HFF-Myc (cell line): ENCODE measurements at places on chromosomes 3 and 15.
A peak's percentile ranks its signal among the peaks of the same experiment; 100 is the strongest.

GRCh38 chr3:120708408-120708807, 26.4 kb upstream of the HGD start:
- DNase-seq: no peak

DNA sequence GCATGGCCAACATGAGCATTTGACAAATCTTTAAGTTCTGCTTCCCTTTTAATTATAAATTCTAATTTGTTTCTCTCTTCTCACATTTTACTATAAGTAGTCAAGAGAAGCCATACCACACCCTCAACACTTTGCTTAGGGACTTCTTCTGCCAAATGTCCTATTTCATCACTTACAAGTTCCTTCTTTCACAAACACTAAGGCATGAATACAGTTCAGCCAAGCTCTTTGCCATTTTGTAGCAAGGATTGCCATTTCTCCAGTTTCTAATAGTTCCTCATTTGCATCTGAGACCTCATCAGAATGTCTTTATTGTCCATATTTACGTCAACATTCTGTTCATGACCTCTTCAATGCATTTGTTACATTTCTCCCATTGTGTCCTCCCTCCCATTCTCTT, 29.4 kb downstream of the SLC22A14 start:
- DNase-seq: no peak

GRCh38 chr3:112448939-112449338, 50.3 kb downstream of the BTLA start:
- DNase-seq: no peak

GRCh38 chr15:59296181-59296617, 76.5 kb downstream of the MYO1E start:
- DNase-seq: no peak

- DNase-seq: no peak
Observed at GRCh38 chr3:17801131-17801530, 58.7 kb upstream of the TBC1D5 start.

DNA sequence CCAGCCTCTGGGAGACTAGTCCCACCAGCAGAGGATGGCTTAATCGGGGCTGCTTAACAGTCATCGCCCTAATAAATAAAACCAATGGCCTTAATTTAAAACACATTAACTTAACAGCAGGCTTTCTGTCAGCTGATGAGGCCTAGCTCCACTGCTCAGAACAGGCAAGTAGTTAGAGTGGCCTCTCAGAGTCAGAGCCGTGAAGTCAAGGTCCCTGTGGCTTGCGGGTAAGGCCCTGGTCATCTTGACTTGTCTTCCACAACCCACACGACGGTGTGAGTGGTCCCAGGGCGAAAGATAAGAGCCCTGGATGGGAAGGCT, 11.8 kb downstream of the XXYLT1 start:
- peak; percentile 56 for DNase-seq

- DNase-seq: no peak
Observed at GRCh38 chr3:139836698-139837464, 98.1 kb upstream of the CLSTN2 start.

DNA sequence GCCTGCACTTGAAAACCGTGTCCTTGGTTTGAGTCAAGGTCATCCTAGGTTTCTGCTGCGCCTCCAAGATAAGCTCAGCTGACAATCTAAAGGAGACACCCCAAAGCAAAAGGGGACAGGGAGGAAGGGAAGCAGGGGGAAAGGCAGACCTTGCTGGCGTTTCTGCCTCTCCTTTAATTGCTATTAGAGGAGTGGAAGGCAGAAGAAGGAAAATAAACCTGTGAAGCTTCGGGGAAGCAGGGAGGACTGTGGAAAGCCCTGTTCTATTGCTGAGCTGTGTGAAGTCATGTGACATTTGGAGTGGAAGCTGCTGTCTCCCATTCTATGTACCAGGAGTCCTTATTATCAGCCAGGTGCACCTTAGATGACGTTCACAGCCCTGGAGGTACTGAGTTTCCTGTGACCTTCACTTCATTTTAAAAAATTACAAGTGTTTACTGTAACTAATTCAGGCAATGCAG, 21.5 kb upstream of the CHD2 start:
- no peak for DNase-seq

DNA sequence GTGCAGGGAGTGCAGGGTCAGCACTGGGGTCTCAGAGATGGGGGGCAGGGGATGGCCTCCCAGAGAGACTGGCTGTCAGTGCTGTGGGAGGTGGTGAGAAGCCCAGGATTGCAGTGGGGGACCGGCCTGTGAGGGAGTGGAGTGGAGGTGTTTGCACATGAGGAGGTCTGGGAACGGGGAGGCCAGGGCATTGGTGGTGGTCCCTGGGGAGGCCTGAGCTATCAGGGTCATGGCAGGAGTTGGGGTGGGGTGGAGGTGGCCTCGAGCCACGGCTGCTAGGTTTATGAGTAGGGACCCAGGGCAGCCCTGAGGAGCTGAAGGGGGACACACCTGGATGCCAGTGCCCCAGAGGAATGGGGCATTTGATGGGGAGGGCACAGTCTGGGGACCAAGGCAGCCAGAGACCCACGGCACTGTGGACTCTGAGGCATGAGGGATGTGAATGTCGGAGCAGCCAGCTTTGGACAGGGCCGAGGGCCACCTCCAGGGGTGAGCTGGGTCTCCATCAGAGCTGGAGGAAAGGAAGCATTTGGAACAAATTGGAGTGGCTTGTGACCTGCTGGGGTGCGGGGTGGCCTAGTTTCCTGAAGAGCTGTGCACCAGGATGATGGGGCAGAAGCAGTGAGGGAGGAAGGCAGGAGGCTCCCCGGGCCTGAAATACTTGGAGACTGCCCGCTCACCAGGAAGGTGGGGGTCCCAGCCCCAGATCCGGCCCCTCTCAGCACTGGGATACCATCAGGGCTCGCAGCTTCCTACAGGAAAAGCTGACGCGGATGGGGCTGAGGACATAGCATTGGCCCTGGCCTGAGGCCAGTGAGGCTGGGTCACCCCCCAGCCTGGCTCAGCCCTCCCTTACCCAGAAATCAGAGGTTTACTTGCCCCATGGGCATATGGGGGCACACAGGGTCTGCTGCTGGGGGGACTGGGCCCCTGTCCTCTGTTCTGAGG, 9.5 kb upstream of the CSPG4 start:
- no peak for DNase-seq

GRCh38 chr3:69511361-69511760, 125.5 kb upstream of the FRMD4B start:
- no peak for DNase-seq

DNA sequence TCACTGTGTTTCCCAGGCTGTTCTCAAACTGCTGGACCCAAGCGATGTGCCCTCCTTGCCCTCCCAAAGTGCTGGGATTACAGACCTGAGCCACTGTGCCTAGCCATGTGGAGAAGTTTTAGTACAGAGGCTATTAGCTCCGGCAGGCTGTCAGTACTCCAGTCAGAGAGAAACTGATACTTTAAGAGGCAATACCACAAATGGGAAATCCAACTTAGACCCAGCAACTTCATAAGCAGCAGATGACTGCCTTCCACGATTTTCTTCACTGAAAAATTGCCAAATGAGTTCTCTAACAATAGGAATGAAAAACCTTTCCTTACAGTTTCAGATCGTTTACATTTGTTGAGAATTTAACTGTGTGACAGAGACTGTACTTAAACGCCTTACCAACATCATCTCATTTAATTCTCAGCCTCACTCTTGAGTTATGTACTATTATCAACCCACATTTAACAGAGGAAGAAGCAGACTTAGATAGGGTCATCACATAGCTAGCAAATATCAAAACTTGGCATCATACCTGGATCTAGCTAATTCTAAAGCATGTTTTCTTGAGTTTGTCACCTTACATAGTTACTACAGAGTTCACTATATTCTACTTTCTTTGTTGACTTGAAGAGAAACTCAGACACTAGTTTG, 127.4 kb downstream of the TCF12 start:
- no peak for DNase-seq
